ENCODE measurements at places on chromosomes 7 and 10.

GRCh38 chr10:24762161-24762924 is 38.7 kb upstream of the ARHGAP21 start:
- no peak for DNase-seq

GRCh38 chr7:80207501-80207900 is 72.9 kb downstream of the GNAI1 start:
- DNase-seq: no peak

GRCh38 chr10:112182784-112183328 is 709 bp downstream of the GPAM start:
- DNase-seq: no peak

DNA sequence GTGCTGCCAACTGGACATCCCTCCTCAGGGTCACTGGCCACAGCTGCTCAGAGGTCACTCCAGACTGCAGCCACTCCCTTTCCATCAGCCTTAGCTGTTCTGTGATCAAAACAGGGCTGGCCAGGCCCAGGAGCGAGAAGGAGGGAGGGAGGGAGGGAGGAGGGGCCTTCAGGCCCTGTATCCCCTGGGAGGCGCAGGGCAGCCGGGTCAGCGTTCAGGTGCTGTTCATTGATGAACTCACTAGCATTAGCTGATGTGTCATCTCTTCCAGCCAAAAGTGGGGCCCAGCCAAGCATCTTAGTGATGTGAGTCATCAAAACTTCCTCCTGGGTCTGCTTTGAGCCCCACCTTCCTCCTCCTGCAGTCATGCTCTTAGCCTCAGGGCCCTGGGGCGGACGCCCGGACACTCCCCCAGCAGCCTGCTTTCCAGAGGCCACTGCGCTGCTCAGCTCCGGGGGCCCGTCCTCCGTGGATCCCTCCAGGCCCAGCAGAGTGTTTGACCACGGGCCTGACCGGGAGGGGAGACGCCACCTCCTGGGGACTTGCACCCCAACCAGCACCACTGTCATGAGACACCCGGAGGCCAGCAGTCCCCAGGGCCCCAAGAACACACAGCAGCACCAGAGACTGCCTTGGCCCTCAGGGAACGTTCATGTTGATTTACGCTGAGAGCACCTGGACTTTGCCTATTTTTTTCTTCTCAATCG is 149.2 kb downstream of the PRKAG2 start:
- DNase-seq: no peak

DNA sequence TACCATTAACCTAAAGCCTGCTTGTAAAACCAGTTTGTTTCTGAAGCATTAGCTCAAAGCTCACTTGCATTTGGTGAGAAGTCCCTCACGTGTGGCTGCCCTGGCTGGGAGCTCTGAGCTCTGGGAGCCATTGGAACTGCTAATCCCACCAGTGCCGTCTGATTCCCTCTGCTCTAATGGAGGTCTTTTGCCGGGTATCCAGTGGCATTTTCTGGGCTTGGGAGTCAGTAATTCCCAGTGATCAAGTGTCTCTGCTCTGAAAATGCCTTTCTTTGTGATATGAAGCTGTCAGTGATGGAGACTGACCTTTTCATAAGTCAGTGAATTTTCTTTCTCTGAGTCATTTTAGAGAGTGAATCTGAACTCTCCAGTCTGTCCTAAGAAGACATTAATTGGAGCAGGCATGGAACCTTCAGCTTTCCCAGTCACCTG is 36.9 kb upstream of the FAM20C start:
- no peak for DNase-seq

DNA sequence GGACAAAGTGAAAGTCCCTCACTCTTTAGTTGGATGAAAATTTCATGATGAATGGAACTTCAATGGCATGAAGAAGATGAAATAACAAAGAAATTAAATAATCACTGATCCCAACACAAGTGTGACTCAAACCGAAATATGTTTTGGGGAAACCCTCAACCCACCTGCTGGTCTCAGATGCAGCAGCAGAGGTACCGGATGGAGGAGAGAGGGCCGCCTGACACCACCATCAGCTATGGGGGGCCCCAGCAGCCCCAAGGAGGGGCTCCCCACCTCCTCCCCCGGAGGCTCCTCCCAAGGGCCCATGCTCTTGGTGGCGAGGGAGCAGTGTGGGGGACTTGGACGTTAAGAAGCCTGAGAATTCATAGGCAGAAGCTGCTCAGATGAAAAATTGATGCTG is 137.2 kb upstream of the ADARB2 start:
- DNase-seq: no peak

- DNase-seq: no peak
These were observed 60.7 kb downstream of the LHPP start for GRCh38 chr10:124522131-124522932.

GRCh38 chr7:78912781-78913180 is 540.7 kb downstream of the MAGI2 start:
- DNase-seq: no peak

- no peak for DNase-seq
These were observed 356 bp upstream of the NDUFB2 start for GRCh38 chr7:140696024-140696679.

DNA sequence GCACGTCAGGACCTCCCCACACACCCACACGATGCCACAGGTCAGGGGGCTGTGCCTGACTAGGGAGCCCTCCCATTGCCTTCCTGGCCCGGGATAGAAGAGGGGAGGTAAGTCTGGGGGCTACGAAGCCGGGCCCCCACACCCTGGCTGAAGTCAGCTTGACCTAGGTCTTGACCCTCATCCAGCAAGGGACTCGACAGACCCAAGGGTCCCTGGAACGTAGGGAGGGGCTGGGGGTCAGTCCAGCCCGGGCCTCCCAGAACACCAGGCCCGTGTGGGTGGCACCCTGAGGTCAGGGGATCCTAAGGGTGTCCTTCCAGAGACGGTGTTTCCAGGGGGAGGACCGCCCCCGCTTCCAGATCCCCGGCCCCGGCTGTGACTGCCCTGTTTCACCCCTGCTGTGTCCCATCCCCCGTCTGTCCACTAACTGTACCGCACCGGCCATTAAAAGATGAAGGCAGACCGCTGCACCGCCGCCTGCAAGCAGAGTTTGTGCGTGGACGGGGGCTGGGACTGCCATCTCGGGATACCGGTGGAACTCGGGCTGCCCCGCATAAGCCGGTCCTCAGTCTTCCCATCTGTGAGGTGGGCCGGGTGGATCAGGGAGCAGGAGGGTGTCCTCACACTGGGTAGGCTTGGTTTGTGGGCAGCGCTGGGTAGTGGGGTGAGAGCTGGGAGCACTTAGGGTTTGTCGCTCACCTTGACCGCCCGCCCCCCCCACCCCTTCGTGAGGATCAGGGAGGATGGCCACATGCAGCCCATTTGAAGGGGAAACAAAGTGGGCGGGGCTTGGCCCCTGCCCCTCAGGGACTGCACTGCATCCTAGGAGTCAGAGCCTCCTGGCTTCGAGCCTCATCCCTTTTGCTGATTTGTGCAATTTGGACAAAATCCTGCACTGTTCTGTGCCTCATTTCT is 21.1 kb downstream of the SLC29A4 start:
- no peak for DNase-seq

DNA sequence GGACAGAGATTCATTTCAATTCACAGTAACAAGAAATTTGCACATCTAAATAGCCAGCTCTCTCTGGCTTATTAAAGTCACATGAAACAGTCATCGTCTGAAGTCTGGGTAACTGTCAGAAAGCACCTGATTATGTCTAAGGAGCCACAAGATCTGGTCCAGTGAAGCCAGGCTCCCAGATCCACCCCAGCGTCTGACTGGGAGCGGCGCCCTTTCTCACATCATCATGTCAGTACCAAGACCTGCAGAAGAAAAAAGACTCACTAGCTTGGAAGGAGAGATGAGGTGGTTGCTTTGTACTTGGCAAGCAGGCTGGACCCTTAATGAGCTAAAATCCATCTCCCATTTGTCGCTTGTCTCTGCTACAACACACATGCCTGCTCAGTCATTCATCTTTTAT is 58.4 kb downstream of the VOPP1 start:
- no peak for DNase-seq

- no peak for DNase-seq
These were observed 4.6 kb upstream of the ANKRD26 start for GRCh38 chr10:27104919-27105318.

- no peak for DNase-seq
These were observed 2.4 kb downstream of the MKX start for GRCh38 chr10:27743012-27743876.

GRCh38 chr7:108455551-108455997 is 662 bp downstream of the NRCAM start:
- no peak for DNase-seq

DNA sequence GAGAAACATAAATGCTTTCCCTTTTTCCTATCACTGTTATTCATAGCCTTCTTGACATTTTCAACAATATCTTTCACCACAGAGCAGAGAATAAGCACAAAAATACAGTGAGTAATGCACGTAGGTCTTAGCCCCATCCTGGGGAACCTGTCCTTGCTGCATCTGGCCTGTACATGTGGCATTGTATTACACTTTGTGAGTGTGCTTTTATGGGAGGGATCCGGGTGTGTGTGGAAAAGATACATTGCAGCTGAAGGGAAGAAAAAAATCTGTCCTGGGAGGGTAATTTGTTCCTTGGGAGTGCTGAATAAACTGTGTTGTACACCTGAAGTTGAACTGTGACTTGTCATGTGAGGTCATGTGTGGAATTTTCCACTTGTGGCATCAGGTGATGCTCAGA is 422.7 kb upstream of the LRGUK start:
- no peak for DNase-seq

GRCh38 chr10:113921561-113922370 is 67.3 kb downstream of the NHLRC2 start:
- DNase-seq: no peak

DNA sequence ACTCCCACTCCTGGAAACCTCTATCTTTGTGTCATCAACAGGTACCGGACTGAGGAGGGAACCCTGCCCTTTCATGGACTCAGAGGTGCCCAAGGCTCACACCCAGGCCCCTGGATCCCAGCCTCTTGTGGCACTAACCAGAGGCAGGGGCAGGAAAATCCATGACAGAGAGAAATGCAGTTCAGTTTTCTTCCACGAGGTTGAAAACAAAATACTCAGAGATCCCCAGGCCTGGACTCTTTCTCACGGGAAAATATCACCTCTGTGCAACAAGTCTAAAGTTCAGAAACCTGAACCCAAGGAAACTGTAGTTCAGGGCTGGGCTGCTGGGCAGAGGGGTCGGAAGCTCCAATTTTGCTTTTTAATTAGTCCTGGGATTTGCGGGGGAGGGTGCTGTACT is 21.4 kb upstream of the OPN4 start:
- no peak for DNase-seq

DNA sequence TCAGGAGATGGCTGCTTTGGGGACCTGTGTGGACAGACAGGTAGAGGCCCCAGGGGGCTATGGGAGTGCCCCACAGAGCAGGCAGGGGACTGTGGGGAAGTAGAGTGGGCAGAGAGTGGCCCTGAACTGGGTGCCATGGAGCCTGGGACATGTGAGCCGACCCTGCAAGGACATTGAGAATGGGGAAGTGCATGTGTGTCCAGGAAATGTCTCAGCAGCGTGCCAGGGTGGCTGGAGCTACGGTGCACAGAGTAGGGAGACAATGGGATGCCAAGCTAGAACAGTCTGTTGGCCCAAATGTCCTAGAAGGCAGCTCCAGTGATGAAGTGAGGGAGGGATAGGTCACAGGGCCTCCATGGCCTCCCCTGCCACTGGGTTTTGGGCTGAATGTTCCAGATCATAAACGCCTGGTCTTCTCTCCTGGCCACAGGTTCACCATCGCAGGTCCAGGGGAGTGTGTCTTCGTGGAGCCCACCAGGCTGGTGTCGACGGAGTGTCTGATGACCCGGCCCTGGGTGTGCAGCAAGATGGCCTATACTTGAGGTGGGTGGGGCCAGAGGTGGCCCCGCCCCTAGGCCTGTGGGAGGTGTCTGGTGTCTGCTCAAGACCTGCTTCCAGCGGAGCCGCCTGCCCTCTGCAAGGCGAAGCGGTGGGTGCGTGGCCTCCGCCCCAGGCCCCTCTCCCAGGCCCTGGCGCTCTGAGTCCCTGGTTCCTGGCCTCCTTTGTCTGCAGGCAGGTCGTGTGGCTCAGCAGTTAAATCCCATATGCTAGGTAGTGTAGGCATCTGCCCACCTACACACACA is 20.5 kb downstream of the CLEC2L start:
- DNase-seq: no peak

- DNase-seq: no peak
These were observed 39.6 kb downstream of the JAZF1 start for GRCh38 chr7:28140979-28141378.

DNA sequence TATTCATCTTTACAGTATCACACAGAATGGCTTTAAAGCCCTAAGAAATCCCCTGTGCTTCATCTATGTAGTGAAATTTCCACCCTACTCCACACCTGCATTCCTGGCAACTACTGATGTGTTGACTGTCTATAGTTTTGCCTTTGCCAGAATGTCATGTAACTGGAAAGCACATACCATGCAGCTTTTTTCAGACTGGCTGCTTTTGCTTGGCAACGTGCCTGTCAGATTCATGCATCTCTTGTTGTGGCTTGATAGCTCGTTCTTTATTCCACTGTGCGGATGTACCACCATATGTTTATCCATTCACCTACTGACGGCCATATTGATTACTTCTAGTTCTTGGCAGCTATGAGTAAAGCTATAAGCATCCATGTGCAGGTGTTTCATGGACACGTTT is 30.6 kb downstream of the RBM17 start:
- DNase-seq: no peak

DNA sequence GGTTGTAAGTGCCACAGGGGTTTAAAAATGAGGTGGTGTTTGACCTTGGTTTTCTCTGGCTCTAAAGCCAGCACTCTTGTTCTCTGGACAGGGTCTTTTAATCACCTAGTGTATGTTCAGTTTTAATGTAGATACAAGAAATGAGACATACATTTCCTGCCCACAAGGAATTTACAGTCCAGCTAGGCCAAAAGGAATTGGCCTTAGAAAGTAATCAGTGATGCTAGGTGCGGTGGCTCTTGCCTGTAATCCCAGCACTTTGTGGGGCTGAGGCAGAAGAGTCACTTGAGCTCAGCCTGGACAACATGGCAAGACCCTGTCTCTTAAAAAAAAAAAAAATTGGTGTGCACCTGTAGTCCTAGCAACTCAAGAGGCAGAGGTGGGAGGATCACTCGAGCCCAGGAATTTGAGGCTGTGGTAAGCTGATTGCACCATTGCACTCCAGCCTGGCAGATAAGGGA is 100.2 kb downstream of the LRMDA start:
- peak; percentile 29 for DNase-seq

- no peak for DNase-seq
These were observed 73.1 kb downstream of the CD36 start for GRCh38 chr7:80711531-80711930.

- DNase-seq: no peak
These were observed 22.7 kb downstream of the LUC7L2 start for GRCh38 chr7:139382439-139382838.

DNA sequence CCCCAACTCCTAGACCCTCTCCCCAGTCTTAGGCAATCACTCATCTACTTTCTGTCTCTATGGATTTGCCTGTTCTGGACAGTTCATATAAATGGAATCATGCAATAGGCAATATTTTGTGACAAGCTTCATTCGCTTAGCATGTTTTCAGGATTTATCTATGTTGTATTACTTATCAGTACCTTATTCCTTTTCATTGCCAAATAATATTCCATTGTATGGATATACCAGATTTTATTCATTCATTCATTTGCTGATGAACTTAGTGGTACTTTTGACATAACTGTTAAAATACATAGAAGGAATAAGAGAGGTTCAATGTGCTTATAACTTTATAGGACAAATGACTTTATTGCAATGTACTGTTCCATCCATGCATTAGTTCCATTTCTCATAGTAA is 231.0 kb downstream of the SNX10 start:
- no peak for DNase-seq

GRCh38 chr10:37269554-37270256 is 144.3 kb downstream of the ANKRD30A start:
- no peak for DNase-seq

Measured in GF-D8 (cell line).